Fibroblast of lung (primary cell): ENCODE measurements at places on chromosomes 16 and 17. TPM values are rescaled to one million over a fixed set of nuclear protein-coding genes. Genes with fewer than 3 reads are reported as not detected.

PDF gene
- 8.7 and 9.2 TPM in 2 replicates for polyA plus RNA-seq

CX3CL1 gene
- polyA plus RNA-seq = 0.46 TPM in 1 of 2 replicates, not detected in the other

TNS4 gene
- polyA plus RNA-seq = 0.01 and 0.05 TPM in 2 replicates

KLHL10 gene
- 0.20 and 0.33 TPM in 2 replicates for polyA plus RNA-seq

FMNL1 gene
- polyA plus RNA-seq = 1.1 and 1.9 TPM in 2 replicates

ADORA2B gene
- 3.1 and 6.3 TPM in 2 replicates for polyA plus RNA-seq

DNA sequence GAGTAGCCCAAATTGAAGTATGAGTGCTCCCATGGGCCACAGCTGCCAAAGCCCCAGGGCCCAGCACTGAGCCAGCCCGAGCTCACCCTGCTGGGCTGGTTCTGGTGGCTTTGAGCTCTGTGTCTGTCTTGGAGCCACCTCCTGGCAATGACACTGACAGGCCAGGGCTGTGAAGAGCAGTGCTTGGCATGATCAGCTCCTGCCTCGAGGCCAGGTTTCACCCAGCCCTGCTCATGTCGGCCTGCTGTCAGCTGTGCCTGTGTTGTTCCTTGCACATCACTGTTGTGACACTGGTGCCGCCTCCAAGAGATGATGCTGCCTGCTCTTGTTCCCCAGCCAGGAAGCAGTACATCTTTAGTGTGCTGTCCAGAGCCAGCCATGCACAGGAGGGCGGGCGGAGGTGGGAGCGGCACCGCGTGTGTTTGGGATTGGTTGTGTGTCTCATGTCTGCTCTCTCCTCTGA, 26.0 kb downstream of the PLD6 start:
- no peak for DNase-seq

- peak; percentile 86 for DNase-seq
These were observed 15.3 kb downstream of the CMTM3 start for GRCh38 chr16:66619534-66620428.

DNA sequence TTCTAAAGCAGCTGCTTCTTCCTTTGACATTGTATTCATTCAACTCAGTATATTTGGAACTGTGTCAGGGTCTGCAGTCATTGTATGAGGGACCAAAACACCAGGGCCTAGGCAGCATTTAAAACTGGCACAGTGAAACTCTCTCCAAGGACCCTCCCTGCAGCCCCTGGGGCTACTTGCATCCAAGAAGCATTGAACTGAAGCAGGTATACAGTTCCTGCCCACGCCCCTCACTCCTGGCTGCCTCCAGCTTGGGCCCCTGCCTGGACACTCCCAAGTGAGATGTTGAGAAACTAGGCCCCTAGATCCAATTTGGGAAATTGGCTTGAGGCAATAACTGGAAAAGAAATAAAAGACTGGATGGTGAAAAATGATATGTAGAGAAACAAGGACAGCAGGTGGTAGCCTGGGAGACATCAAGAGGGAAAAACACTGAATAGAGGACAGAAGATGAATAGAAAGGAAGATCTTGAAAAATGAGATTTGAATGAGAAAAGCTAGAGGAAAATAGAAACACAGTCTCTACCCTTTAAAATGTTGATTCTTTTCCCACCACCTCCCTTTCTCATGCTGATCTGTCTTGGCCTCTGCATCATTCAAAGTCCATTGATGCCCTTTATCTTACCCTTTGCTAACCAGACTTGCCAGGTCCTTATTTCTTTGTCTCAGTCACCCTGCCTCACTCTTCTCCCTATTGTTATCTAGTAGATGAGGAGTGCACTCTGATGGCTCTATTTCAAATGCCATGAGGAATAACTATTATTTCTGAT, 368.8 kb upstream of the CDH8 start:
- DNase-seq = no peak

DNA sequence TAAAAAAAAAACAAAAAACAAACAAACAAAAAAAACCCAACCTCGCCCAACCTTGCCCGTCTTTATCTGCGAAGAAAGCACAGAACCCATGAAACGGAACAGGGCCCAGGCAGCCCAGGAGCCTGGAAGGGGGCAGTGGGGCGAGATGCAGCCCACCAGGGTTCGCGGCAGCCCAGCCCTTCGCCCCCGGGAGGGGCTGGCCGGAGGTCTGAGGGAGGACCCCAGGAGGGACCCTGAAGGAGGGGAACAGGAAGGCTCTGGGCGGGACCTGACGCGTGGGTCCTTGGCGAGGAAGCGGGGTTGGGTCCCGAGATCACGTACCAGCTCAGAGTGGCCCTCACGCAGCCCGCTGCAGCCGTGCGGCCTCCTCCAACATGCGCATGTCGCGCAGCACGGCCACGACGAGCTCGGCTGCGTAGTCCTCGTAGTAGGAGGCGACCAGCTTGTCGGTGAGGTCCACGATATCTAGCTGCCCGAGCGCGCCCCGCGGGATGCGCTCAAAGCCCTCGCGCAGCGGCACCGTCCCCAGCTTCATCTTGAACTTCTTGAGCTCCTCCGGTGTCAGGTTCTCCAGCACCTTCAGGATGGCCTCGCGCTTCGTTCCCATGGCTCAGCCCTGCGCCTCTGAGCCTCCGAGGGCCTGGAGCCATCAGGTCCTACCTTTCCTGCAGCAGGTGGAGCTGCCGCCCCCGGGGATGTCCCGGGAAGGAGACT, at the start of gene PYDC1:
Gene PYDC1 (minus strand): TSS at position 714 of the 714 bp plus-strand sequence. CDS start 107 bp downstream, at position 607.
- no peak for DNase-seq

GRCh38 chr16:72425571-72426341, 253.8 kb upstream of the PMFBP1 start:
- DNase-seq = no peak

GRCh38 chr17:41012326-41013120, 3.6 kb upstream of the KRTAP3-1 start:
- DNase-seq = no peak

DNA sequence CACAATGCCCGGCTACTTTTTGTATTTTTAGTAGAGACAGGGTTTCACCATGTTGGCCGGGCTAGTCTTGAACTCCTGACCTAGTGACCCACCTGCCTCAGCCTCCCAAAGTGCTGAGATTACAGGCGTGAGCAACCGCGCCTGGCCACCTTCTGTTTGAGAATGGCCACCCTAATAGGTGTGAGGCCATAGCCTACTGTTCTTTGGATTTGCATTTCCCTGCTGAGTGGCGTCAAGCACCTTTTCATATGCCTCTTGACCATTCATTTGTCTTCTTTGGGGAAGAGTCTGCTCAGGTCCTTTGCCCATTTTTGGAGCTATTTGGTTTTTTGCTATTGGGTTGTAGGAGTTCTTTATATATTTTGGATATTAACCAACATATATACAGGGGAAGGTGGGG, 276.7 kb downstream of the PARN start:
- no peak for DNase-seq

GRCh38 chr17:43645765-43646481, 15.8 kb downstream of the MEOX1 start:
- peak; percentile 38 for DNase-seq

- no peak for DNase-seq
These were observed 173.8 kb upstream of the CCL2 start for GRCh38 chr17:34081269-34081668.

DNA sequence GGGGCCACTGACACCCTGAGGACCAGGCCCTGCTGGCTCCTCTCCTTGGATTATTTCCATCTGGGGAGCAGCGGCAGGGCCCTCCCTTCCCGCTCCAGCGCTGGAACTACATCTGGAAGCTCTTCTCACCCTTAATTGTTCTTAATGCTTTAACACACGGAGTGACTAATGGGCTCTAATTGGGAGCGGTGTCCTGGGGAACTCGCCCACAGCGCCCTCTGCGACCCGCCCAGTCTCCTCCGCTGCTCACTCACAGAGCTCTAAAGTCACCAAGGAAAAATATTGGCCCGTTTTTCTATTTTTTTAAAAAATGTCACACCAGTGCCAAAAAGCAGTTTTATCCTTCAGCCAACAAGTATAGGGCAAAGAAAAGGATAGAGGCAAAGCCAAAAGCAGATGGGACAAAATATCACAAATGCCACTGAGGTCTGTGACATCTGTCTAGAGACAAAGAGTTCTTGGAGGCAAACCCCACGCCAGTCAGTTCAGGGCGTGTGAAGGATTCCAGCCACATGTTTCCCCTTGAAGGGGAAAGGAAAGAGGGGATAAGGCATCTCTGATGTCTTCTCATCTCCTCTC, 134.7 kb downstream of the RBFOX3 start:
- DNase-seq = no peak

GRCh38 chr16:22264786-22265185, 32.4 kb upstream of the POLR3E start:
- no peak for DNase-seq

- no peak for DNase-seq
These were observed 1317.7 kb downstream of the CDH11 start for GRCh38 chr16:63804126-63804525.

- no peak for DNase-seq
These were observed 12.9 kb downstream of the DRC3 start for GRCh38 chr17:17985555-17985954.

GRCh38 chr17:35568561-35568960, 7.9 kb upstream of the SLFN14 start:
- DNase-seq = peak; percentile 40

- no peak for DNase-seq
These were observed 1.0 kb downstream of the MGRN1 start for GRCh38 chr16:4625560-4626159.
